RKO (cell line): ENCODE measurements at places on chromosomes 3 and 15.

DNA sequence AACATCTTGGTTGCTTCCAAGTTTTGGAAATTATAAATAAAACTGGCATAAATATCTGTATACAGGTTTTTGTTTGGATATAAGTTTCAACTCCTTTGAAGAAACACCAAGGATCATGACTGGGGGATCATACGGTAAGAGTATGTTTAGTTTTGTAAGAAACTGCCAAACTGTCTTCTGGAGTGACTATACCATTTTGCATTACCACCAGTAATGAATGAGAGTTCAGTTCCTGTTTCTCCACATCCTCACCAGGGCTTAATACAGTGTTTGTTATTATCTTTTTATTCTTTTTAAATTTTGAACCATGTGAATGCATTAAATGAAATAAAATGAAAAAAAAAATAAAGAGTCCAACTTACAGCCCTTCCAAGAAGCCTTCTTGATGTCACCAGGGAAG lies 3.7 kb upstream of the ANKUB1 start:
- no peak for DNase-seq

DNA sequence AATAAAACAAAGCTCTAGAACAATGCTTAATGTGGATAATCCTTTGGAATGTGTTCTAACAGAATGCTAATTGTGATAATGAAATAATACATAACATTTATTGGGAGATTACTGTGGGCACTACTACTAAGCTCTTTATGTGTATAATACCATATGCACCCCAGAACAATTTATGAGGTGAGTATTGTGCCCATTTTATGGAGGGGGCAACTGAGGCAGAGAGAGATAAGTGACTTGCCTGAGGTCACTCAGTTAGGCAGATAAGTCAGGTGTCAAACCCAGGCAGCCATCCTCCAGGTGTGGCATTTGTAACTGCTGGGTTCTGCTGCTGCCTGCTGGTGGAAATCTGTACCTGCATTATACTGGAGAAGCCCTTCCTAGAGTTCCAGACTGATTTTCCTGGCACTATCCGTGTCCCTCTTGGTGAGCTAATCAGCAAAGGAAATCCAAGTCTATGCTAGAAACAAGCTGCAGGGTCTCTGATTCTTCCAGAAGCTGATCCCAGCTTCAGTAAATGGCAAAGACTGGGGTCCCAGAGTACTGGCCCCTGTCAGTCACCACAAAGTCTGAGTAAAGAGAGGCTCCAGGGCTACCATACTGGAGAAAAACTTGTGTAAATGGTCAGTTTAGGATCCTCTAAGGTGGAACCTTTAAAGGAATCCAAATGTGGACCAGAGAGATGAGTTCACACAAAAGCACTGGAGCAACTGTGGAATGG lies 22.6 kb upstream of the RBP1 start:
- peak; percentile 29 for DNase-seq

DNA sequence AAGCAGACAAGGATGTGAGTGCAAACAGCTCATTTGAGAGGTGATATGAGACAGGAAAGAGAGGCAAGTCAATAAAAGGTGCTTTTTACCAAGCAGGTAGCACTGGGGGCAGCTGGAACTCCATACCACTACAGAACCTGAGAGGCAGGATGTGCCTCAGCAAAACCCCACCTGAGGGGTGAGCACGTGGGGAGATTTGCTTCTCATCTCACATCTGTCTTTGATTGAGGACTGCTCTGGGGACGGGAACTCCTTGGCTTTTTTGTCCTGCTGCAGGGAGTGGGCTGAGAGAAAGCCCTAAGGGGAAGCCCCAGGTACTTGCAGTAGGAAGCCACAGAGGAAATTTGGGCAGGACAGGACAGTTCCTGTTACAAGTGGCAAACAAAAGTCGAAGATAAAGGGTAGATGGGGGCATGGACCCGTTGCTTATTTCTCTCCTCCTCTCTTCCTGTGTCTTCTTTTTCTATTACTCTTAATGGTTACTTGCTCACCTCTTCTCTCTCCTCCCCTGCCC lies 27.1 kb downstream of the CFAP161 start:
- no peak for DNase-seq

DNA sequence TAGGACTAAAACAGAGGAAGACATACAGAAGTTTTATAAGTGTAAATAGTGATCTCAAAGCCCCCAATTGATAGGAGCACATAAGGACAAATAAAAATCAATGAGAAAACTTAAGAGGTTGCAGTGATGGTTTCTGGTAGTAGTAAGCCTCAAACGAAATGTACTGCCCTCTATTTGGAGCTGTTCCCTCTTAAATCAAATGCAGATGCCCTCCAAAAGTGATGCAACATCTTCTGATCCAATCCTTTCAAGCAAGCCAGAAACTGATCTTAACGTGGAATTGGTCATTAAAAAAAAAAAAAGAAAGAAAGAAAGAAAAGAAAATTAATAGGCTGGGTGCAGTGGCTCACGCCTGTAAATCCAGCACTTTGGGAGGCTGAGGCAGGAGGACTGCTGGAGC lies 259.3 kb downstream of the ZBTB20 start:
- DNase-seq = no peak

DNA sequence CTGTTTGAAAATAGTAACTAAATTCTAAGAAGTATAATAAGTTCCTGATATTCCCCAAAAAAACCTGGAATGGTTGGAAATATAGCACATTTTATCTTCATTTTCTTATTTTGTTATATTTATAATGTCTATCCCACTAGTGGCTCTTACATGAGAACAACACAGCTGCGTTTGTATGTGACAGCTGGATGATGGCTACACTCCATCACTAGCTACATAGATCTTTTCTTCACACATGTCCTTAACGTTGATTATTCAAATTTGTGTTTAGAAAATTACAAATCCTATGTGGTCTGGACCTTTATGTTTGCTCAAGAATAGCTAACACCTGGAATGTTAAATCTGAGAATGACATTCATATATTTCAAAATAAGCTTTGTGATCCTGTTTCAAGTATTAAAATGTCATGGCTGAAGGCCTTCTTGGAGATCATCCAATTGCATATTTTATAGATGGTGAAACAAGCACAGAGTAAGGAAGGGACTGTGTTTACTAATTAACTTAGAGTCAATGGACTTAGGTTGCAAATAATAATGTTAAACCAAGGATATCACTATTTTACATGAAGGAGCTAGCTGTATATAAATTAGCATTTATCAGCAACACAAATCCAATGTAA lies 60.8 kb downstream of the ATP13A5 start:
- DNase-seq = no peak

- no peak for DNase-seq
Observed at GRCh38 chr3:106355873-106356272, 487.1 kb upstream of the CBLB start.

DNA sequence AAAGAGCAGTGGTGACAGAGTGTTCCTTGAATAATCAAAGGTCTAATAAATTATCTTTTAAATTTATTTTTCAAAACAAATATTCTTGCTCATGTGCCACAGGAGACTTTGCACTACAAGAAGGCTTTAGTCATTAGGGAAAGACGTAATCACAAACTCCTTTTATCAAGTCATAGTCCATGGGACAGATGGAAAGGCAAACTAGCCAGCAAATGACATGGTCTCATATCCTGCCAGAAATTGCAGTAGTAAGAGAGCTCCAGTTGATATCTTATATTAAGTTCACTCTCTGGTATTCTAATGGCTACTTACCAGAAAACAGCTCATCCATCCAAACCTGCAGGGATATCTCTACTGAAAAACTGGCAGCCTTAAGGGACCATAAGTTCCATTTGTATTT lies 225.0 kb upstream of the TP63 start:
- no peak for DNase-seq

- DNase-seq = peak; percentile 70
Observed at GRCh38 chr3:41202834-41203345, 3.6 kb downstream of the CTNNB1 start.

DNA sequence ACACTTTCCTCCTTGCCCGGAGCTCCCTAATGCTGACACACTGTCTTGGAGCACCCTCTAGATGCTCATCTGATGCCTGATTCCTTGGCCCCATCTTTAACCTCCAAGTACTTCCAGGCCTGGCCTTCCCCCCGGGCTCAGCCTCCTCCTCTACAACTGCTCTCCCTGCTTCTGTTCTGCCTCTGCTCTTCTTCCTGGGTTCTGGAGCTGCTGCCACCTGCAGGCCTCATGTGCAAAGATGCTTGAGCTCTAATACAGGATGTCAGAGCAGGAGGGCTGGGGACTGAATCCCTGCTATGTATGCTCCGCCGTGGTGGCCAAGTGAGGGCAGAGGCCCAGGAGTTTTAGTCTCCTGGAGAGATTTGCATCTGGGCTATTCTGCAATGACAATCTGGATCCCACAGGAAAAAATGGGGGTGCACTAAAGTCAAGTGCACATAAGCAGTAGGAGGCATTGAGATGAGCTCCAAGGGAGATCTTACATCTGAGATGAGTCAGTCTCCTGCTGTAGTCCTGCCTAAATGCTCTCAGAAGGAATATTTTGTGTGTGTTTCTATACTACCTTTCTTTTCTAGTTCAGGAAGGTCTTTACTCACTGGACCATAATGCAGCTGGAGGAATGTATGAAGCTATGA lies 296.3 kb downstream of the UACA start:
- peak; percentile 56 for DNase-seq

- DNase-seq = no peak
Observed at GRCh38 chr3:9072667-9073009, 109.4 kb upstream of the RAD18 start.
